ENCODE measurements at places on chromosomes 2 and 18. TPM values are rescaled to one million over a fixed set of nuclear protein-coding genes. Genes with fewer than 3 reads are reported as not detected.

DNA sequence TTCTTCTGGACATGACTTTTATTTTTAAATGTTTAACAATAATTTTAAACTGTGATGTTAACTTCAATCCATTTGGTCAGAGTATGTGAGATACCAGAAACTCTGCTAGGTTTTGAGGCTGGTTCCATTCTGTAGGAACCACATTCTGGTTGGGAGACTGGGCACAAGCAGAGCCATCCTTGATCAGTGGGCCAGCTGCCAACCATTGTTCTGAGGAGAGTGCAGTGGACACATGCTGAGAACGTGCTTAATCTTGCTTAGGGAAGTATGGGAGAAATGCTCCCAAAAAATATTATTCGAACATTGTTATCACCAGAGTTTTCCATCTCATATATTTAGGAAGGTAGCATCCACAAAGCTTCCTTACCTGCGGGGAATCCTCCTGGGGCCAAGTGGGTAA is 155.8 kb downstream of the RTN4 start:
- peak; percentile 33 for DNase-seq

Gene LYPD6
- 0.50 TPM for total RNA-seq

DNA sequence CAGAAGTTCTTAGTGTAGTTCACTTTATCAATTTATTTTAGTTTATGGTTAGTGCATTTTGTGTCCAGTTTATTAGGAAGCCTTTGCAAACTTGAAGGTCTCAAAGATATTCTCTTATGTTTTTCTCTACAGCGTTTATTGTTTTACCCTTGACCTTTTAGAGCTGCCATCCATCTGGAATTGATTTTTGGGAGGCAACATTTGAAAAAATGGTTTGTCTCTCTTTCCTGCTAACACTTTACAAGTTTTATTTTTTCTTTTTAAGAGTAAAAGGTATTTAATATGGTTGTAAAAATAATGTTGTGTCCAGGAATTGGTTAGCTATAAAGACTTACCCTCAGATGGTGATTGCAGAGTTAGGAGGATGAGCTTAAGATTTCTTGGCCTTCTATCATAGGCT is 14.0 kb downstream of the GORASP2 start:
- DNase-seq, result no peak

GRCh38 chr18:48784656-48785055 is 166.1 kb downstream of the SMAD7 start:
- DNase-seq, result no peak

- no peak for DNase-seq
These were observed 393.9 kb upstream of the ACVR2A start for GRCh38 chr2:147450661-147451510.

Data from left cardiac atrium (tissue), 4 donors.